ENCODE measurements at places on chromosomes 4 and X. TPM values are rescaled to one million over a fixed set of nuclear protein-coding genes. Genes with fewer than 3 reads are reported as not detected.

LDB2 gene
- total RNA-seq: not detected

EDNRA gene
- total RNA-seq: not detected

SPRY1 gene
- total RNA-seq: 17.5 TPM

CT55 gene
- total RNA-seq: not detected

SUPT20HL1 gene
- not detected for total RNA-seq

KLHL4 gene
- 0.12 TPM for total RNA-seq

FAM9B gene
- not detected for total RNA-seq

KLHL13 gene
- total RNA-seq: 0.17 TPM

IL2 gene
- 4.6 TPM for total RNA-seq

HSFX3 gene
- total RNA-seq: not detected

RBM47 gene
- total RNA-seq: 4.7 TPM

SHROOM4 gene
- not detected for total RNA-seq

TMEM31 gene
- not detected for total RNA-seq

TCEAL9 gene
- total RNA-seq: 0.98 TPM

PITX2 gene
- total RNA-seq: not detected

MAGEE1 gene
- total RNA-seq: 2.0 TPM

ADGRG4 gene
- not detected for total RNA-seq

CC2D2A gene
- not detected for total RNA-seq

VCX3A gene
- not detected for total RNA-seq

UGT2B17 gene
- total RNA-seq: not detected

BANK1 gene
- total RNA-seq: 0.66 TPM

TEX13D gene
- total RNA-seq: not detected

SLC38A5 gene
- total RNA-seq: 93.1 TPM

ARHGAP36 gene
- total RNA-seq: not detected

SPP1 gene
- total RNA-seq: 0.63 TPM

MXRA5 gene
- not detected for total RNA-seq

DRD5 gene
- total RNA-seq: not detected

FGB gene
- not detected for total RNA-seq

CFI gene
- not detected for total RNA-seq

MOSPD2 gene
- total RNA-seq: 14.0 TPM

GRIA3 gene
- total RNA-seq: not detected

DHRSX gene
- 20.0 TPM for total RNA-seq

F8A1 gene
- 20.0 TPM for total RNA-seq

CXorf49 gene
- total RNA-seq: not detected

AMTN gene
- total RNA-seq: not detected

CXCL3 gene
- total RNA-seq: not detected

ADH1A gene
- not detected for total RNA-seq

EVC2 gene
- 0.49 TPM for total RNA-seq

SLC25A14 gene
- 12.2 TPM for total RNA-seq

NAP1L2 gene
- 2.3 TPM for total RNA-seq

FHDC1 gene
- total RNA-seq: 0.15 TPM

SHOX gene
- total RNA-seq: not detected

DIAPH2 gene
- 10.8 TPM for total RNA-seq

ATP2B3 gene
- total RNA-seq: 0.07 TPM

IRF2 gene
- 125 TPM for total RNA-seq

UGT2A1 gene
- not detected for total RNA-seq

TREX2 gene
- total RNA-seq: 2.3 TPM

TRMT10A gene
- total RNA-seq: 8.1 TPM

GLRA3 gene
- total RNA-seq: not detected

TDO2 gene
- total RNA-seq: not detected

ARL9 gene
- total RNA-seq: 0.07 TPM

ANK2 gene
- total RNA-seq: 3.7 TPM

UGT2B10 gene
- total RNA-seq: not detected
